HAP-1 (cell line): ENCODE measurements at places on chromosomes 1 and 21.
A peak's percentile ranks its signal among the peaks of the same experiment; 100 is the strongest.

DNA sequence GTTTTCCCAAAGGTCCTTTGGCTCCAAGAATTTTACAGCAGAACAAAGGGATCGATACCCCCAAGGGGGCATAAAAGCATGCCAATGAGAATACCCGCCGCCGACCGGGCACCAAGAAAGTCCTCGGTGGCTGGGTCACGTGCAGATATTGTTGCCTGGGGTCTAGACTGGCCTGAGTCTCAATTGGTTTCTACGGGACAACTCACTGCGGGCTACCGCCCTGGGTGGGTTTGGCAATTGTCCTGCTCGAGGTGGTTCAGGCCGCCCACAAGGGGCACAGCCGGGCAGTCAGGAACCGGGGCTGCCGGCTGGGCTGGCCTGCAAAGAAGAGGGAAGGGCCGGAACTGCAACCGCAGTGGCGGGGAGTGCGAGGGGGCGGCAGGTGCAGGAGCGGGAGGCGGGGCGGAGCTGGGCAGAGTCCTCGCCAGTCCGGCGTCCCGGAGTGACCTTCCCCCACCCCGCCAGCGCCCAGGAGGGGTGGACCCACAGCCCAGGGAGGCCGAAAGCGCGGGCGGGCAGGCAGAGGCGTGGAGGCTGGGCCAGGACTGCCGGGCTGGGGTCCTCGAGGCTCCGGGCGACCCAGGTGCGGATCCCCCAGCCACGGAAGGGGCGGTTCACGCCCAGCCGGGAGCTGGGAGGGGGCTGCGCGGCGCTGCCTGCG lies 926 bp upstream of the ATP1B1 start:
- DNase-seq, result peak; percentile 50

GRCh38 chr1:5828308-5828935 lies 163.8 kb downstream of the NPHP4 start:
- no peak for DNase-seq

- no peak for DNase-seq
These were observed 738.4 kb downstream of the MATN1 start for GRCh38 chr1:29984862-29985605.

DNA sequence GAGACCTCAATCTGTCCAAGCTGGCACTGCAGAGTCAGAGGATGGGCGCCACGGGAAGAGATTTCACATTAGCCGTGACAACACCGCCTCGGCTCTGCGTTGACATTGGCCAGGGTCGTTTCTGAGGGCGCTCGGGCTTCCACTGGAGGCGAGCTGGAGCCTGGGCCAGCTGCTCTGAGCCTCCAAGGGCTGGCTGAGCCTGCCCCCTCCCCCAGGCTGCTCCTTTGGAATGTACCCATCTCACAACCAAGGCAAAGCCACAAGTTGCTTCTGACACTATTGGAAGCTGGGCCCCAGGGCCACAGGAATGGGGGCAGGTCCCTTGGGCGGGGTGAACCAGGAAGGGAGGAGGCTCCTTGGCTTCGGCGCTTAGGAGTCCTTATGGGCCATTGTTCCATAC lies 12.7 kb downstream of the GPR3 start:
- no peak for DNase-seq

DNA sequence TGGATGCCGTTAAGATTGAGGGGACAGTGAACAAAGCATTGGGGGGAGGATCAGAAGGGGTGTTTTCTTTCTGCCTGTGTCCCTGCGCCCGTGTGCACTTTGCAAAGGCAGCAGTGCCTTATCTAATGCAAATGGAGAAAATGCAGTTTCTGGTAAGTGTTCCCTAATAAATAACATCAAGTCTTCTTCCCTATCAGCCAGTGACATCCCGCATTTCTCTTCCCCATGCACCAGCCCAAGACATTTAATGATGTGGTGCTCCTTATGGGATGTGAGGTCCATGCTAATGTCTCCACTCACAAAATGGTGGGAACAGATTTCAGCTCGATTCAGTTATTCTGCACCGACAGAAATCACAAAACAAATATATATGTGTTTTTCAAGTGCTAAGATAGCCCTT lies 111.8 kb downstream of the PBX1 start:
- DNase-seq, result no peak

- no peak for DNase-seq
These were observed 11.7 kb upstream of the PTP4A2 start for GRCh38 chr1:31949862-31950261.

- DNase-seq, result no peak
These were observed 7.1 kb upstream of the PRCC start for GRCh38 chr1:156760092-156760795.

DNA sequence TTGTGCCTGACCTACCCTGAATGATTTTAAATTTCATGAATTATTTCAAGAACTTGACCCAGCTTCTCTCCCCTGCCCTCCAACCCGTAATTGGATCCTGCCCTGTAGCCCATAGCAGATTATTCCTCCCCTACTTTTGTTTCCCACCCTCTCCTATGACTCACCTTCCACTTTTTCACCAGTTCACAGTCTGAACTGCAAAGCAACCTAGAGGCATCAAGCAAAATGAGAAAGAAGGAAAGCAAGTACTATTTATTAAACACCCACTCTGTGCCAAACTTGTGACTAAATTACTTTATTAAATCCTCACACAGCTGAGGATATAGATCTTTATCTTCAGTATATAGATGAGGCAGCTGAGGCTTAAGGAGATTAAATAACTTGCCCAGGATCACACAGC lies 20.7 kb upstream of the IKBKE start:
- DNase-seq, result no peak

- no peak for DNase-seq
These were observed at the start of the genes PLA2G2C and UBXN10 for GRCh38 chr1:20185834-20186782. Gene PLA2G2C, minus strand, starts transcription at chr1:20186518. Its CDS starts 9,155 bp downstream, at chr1:20177363. Gene UBXN10, plus strand, starts transcription at chr1:20186096. Its CDS starts 4,466 bp downstream, at chr1:20190562.

DNA sequence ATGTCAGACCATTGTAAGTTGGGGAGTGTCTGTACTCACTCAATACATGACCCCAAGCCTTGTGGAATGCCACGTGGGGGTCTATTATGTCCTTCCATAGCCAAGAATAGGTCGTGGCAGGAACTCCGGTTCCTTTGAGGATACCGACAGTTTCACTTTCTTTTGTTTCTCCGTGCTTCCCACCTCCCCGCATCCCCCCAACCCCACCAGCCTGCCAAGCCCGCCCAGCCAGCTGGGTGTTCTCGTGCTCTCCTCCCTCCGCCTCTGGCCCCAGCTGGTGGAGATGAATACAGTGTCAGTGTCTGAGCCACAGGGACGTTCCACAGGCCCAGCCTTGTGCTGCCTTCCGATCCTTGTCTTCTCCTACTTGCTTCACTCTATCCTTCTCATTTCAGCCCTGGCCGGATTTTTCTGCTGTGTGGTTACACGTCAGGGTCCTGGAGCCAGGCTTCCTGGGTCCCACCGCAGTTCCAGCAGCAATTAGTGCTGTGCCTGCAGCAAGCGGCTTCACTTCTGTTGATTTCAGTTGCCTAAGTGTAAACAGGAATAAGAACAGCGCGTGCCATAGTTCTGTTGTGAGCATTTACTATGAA lies 4.1 kb upstream of the AGTRAP start:
- no peak for DNase-seq

GRCh38 chr1:54464477-54465146 lies 58.4 kb upstream of the SSBP3 start:
- no peak for DNase-seq

DNA sequence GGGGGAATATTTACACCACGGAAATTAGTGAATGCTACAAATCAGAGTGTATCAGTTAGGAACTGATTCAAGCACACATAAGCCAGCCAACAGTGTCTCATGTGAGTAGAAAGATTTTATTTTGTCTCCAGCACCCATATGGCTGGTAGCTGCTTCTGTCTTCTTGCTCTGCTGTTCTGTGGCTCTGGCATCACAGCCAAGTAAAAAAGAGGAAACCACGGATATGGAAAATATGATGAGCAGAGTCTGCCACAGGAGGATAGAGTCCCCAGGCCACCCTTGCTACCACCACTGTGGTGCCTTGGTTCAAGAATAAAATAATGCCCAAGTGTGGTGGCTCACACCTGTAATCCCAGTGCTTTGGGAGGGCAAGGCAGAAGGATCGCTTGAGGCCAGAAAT lies 53.6 kb upstream of the SPOCD1 start:
- no peak for DNase-seq

- DNase-seq, result peak; percentile 24
These were observed 1044.4 kb downstream of the ADGRL2 start for GRCh38 chr1:82844911-82845827.

DNA sequence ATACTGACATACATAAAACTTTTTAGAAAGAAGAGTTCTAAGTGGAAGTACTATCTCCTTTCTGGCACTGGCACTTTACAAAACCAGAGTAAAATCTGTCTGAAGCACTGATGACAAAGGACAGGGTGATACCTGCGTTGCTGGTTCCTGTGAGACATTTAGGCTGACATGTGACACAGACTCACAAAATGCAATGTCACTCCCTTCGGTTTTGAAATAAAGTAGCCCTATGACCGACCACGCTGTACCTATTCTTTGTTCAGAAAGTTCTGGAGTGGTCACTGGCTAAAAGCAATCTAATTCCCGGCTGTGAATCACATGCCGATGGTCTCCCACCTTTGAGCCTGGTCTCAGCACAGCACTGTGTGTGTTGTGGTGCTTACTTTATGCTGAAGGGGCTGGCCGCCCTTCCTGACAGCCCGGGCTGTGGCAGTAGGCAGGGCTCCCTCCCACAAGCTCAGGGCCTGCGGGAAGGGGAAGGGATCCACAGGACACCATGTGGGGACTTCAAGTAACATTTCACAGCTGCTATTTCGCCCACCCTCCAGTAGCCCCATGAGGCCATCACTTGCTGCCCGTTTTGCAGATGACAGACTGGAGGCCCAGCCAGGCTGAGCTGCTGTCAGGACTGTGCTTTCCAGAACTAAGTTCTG lies 48.0 kb downstream of the MRPL37 start:
- DNase-seq, result no peak

GRCh38 chr1:52590266-52590665 lies 11.9 kb upstream of the GPX7 start:
- no peak for DNase-seq

DNA sequence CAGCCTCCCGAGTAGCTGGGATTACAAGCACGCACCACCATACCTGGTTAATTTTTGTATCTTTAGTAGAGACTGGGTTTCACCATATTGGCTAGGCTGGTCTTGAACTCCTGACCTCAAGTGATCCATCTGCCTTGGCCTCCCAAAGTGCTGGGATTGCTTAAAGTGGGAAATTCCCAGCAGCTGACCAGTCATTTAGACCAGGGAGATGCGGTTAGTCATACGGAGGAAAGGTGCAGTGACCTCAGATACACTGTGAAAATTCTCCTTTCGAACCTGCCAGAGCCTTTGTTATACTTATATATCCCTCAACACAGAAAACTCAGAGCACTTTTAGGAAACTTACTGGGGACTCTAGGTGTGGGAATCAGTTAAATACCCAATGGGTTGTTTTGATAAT lies 39.6 kb downstream of the MAP10 start:
- DNase-seq, result no peak

- DNase-seq, result no peak
These were observed 93.1 kb downstream of the DMRTB1 start for GRCh38 chr1:53552146-53552861.

- no peak for DNase-seq
These were observed 1899.9 kb downstream of the NCAM2 start for GRCh38 chr21:22898051-22898665.

DNA sequence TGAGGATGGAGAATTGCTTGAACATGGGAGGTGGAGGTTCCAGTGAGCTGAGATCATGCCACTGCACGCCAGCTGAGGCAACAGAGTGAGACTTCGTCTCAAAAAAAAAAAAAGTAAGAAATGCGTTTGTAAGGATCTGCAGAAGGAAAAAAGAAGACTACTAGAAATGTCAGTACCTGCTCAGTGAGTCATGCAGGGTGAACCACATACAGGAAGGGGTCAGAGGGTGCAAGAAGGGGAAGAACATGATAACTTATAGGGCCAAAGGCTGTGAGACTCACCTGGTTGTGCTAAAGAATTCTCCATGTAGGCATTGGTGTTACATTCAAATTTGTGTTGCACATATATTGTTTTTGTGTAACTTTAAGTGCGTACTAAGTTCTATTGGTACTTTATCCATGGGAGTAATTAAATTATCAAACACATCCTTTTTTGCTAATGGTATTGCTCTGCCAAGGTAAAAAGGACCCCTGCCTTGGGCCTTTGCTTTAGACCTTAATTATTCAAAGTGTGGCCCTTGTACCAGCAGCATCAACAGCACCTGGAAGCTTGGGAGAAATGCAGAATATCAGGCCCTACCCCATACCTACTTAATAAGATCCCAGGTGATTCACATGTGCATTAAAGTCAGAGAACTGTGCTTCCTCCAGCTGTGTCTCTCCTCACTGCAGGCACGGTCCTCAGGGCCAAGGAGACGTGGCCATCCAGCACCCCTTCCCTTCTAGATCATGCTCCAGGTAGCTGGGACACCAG lies 96.4 kb upstream of the PPP2R5A start:
- no peak for DNase-seq

DNA sequence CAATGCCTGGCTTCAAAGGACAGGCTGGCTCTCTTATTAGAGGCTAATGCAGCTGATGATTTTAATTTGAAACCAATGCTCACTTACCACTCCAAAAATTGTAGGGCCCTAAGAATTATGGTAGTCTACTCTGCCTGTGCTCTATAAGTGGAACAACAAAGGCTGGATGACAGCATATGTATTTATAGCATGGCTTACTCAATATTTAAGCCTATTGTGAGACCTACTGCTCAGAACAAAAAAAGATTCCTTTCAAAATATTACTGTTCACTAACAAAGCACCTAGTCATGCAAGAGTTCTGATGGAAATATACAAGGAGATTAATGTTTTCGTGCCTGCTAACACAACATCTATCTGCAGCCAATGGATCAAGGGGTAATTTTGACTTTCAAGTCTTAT lies 73.8 kb upstream of the DUSP10 start:
- no peak for DNase-seq

- DNase-seq, result peak; percentile 21
These were observed 3.3 kb downstream of the B3GALT2 start for GRCh38 chr1:193183019-193183627.

- DNase-seq, result peak; percentile 45
These were observed 182.4 kb downstream of the MIS18A start for GRCh38 chr21:32096411-32096810.

- DNase-seq, result no peak
These were observed 53.6 kb downstream of the KCNAB2 start for GRCh38 chr1:6099297-6099696.

GRCh38 chr1:212452323-212453155 lies 19.8 kb downstream of the NENF start:
- DNase-seq, result no peak

DNA sequence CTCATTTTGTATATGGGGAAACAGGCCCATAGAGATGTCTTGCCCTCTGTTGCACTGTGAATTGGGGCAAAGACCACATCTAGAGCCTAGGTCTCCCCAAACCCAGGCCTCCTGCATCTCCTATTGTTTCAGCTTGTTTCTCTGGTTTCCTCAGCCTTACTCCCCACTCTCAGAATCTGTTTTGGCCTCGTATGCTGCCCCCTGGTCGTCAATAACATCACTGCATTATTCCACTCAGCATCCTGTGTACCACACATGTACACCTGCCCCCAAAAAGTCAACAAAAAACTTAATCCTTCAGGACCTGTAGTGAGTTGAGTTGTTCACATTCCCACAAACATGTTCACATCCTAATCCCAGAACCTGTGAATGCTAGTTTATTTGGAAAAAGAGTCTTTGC lies 184.8 kb downstream of the BRINP2 start:
- peak; percentile 15 for DNase-seq
